ENCODE measurements at places on chromosomes 1 and 21.

GRCh38 chr21:23541571-23541970 is 2065.7 kb downstream of the MRPL39 start:
- DNase-seq = no peak

GRCh38 chr1:56808410-56808809 is 10.8 kb downstream of the FYB2 start:
- DNase-seq = no peak

DNA sequence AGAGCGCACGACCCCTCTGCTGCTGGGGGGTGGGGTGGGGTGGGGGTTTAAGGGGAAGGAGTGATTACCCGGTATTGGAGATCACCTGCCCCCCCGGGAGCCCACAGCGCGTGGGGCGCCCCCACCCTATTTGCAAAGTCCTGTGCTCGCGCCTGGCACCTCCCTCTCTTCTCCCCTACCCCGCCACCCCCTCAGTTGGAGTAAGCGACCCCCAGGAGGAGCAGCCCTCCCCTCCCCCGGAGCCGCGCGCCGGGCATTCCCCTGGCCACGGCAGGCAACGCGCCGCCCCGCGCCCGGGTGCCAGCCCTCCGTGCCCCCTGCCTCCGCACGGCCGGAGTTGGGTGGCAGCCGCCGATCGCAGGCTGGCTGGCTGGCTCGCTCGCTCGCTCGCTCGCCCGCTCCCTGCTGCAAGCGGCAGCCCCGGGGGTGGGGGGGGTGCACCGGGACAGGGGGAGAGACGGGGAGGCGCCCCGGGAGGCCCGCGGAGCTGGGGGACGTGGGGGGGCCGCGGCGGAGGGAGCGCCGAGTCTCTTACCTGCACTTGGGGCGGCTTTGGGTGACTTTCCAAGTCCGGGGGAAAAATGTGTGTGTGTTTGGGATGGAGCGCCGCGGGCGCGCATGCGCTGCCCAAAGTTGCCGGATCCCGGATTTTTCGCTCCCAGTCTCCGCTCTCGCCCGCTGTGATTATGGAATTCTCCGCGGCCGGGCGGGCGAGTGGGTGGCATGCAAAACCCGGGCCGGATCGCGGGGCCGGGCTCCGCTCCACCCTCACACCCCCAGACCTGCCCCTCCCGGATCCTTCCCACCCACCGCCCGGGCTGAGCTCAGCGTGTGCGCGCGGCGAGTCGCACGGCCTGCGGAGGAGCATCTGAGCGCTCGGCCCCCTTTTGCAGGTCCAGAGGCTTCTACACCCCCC is at the start of gene CASZ1:
CASZ1 (minus strand) TSS at position 618 of the 916 bp plus-strand sequence. CDS start 102,757 bp downstream, outside the sequence.
- DNase-seq = peak; percentile 87

DNA sequence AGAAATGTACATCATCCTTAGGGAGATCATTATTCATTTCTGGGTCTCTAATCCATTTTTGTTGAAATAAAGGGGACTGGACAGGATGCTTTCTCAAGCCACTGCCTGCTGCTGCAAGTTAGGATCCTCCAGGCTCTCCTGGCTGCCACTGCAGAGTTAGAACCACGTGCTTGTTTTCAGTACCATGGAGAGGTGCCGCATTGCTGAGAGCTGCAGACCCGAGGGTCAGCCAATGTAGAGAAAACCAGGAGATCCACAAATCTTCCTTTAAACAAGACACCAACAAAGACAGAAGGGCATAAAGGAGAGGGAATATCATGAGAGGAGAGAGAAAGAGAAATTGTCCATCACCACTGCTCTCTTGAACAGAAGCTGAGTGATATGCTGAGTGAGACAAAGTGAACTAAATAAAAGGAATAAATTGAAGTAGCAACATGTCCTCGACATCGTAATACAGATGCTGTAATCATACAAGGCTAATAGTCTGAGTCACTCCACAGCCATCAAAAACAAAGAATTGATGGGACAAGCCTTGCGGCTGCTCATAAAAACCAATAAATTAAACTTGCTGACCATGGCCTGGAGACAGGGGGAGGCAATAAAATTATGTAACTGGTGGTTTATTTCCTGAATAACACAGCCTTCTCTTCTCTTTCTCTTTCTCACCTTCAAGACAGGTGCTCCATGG is 255.7 kb downstream of the OMA1 start:
- no peak for DNase-seq

DNA sequence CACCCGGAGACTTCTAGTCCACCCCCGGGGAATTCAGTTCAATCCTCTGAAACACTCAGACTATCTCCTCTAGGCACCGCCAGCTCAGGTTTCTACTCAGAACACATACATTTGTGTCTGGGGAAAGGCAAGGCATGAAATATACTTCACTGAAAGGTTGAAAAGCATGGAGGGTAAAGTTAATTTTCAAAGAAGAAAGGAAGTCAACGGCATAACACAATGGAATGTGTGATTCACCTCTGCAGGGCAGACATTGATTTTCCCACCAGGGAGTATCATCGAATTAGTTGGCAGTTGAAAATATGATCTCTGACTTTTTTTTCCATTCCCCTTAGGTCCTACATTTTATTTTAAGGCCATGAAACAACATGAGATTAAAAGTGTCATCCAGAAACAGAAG is 669.4 kb downstream of the SMYD3 start:
- DNase-seq = no peak

DNA sequence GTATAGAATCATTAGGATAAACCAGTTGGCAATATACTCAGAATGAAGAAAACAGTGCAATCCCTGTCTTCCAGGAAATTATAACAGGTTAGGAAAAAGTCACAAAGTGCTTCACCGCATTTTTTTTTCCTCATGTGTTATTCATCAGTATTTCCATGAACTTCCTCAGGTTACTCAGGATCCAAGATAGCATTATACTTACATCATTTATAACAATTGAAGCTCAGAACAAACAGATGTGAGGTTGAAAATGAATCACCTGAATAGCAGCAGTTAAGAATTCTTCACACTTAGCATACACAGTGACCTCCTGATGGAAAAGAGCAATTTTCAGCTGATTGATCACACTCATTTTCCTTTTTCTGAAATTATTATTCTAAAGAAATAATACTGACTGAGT is 1040.7 kb upstream of the B3GALT2 start:
- DNase-seq = no peak

GRCh38 chr1:165954940-165955339 is 127.5 kb downstream of the UCK2 start:
- peak; percentile 92 for DNase-seq

- no peak for DNase-seq
Measured at GRCh38 chr1:196178083-196178635, 430.1 kb downstream of the KCNT2 start.

DNA sequence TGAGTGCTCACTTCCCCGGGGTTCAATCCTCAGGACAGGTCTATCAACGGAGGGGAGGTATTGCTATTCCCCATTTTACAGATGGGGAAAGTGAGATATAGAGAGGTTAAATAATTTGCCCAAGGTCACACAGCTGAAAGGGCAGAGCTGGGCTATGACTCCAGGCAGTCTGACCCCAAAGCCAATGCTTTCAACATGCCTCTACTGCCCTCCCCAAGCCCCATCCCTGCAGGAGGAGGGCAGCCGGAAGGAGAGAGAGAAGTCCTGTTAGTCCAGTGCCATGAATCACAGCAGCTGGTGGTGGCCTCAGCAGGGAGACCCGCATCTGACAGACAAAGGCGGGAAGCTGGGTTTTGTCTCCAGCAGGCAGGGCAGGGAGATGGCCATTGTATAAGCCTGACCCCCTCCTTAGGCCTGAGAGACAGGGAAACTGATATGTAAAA is 20.0 kb upstream of the CLIC4 start:
- DNase-seq = no peak

DNA sequence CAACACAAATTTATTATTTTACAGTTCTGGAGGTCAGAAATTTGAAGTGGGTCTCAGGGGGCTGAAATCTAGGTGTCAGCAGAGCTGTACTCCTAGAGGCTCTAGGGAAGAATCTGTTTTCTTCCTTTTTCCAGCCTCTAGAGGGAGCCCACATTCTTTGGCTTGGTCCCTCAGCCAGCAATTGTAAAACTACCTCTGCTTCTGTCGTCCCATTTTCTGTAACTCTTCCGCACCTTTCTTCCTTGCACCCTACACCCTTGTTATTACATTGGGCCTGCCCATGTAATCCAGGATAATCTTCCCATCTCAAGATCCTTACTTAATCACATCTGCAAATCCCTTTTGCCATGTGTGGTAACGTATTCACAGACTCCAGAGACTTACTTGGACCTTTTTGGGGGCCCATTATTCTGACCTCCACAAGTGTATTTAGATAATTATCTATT is 24.8 kb upstream of the THEM4 start:
- DNase-seq = no peak

- DNase-seq = no peak
Measured at GRCh38 chr1:226370144-226370923, 37.6 kb downstream of the PARP1 start.

GRCh38 chr1:77553568-77554291 is 128.7 kb downstream of the ZZZ3 start:
- DNase-seq = no peak

DNA sequence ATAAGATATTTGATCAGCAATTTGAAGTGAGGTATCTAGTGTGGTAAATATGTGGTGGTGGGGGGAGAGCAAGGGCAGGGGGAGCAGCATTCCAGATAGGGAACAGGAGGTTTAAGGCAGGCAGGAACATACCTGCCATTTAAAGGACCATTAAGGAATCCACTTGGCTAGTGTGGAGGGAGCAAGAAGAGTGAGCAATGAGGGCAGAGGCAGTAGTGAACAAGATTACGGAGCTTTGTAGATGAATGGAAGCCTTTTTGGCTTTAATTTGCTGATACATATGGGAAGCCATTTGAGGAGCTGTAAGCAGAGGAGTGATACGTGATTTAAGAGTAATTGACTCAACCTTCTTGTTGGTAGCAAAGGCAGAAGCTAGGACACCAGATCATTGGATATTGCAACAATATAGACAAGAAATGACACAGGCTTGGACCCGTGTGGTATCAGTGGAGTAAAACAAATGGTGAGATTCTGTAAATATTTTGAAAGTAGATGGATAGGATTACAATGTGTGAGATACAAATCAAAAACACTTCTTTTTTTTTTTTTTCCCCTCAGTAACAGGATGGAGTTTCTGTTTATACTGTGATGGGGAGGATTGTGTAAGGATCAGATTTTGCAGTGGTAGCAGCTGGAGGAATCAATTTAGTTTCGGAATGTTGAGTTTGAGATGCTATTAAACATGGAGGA is 73.8 kb upstream of the B3GALT2 start:
- no peak for DNase-seq

GRCh38 chr1:115651391-115651790 is 9.6 kb downstream of the VANGL1 start:
- no peak for DNase-seq

DNA sequence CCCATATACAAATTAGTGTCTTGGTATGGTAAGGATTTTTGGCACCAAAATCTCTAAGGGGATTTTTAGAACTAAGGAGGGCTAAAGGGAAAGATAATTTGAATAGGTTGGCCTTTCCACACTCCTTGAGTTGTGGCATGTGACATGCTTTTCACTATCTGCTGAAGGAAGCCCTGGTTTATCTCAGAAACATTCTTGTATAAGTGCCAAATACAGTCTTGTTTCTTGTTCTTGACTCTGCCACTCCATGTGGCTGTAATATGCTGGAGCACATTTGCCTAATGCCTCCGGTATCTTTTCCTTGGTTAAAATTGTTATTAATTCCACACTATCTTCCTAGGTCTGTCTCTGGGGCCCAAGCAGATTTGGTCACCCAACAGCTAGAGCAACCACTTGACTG is 457.0 kb downstream of the USP25 start:
- no peak for DNase-seq

- no peak for DNase-seq
Measured at GRCh38 chr1:187027253-187027652, 198.5 kb downstream of the PLA2G4A start.

DNA sequence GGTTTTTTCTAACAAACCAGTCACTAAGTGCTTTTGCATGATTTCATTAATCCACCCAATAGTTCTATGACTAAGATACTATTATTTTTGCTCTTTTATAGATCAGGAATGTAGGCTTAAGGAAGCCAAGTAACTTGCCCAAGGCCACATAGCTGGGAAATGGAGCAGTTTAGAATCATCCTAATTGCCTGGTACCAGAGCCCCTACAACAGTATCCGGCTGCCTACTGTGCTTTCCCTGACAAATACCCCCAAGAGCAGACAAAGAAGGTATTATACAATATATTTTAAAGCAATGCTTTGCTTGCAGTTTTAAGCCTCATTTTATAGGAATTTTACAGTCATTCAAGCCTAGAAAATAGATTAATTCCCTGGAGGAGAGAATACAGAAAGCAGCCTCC is 45.5 kb upstream of the RASAL2 start:
- DNase-seq = no peak

DNA sequence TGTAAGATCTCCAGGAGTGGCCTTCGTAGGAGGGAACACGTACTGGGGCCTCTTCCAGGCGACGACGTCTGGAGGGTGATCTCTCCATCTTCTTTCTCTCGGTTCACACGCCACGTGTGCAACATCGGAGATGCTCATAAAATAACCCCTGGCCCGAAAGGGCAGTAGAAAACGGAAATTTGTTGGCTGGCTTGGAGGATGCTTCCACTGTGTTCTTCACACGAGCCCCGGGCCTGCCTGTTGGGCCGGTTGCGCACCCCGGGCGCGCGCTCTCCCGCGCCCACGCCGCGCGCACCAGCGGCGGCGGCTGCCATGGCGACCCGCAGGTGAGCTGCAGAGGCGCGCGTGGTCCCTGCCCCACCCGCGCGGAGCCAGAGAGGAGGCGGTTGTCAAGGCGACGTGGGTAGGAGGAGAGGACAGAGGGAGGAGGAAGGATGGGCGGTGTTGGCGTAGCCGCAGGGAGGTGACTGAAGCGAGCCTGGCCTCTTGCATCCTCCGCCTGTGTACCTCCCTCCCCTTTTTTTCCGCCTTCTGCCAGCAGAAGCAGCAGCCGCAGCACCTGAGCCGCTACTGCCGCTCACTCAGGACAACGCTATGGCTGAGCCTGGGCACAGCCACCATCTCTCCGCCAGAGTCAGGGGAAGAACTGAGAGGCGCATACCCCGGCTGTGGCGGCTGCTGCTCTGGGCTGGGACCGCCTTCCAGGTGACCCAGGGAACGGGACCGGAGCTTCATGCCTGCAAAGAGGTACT is at the start of gene ELAPOR1:
ELAPOR1 (plus strand) TSS at position 526 of the 752 bp plus-strand sequence; CDS start at position 595, 69 bp downstream.
- DNase-seq = peak; percentile 14

DNA sequence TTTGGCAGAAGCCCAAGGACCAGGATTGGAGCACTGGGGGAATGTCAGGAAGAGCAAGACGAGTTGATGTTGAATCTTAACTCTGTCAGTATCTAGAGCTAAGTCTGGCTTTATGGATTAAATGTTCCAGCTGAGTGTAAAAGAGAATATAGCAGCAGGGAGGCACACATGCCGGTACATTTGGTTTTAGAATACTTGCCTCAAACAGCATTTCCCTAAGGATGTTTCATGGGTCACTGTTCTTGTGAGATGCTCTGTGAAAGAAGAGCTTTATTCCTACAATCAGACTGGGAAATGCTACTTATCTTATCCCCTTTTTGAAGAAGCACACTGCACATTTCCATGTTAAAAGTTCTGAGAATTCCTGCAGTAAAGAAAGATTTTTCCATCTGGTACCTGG is 440.3 kb upstream of the B3GALT2 start:
- DNase-seq = no peak

DNA sequence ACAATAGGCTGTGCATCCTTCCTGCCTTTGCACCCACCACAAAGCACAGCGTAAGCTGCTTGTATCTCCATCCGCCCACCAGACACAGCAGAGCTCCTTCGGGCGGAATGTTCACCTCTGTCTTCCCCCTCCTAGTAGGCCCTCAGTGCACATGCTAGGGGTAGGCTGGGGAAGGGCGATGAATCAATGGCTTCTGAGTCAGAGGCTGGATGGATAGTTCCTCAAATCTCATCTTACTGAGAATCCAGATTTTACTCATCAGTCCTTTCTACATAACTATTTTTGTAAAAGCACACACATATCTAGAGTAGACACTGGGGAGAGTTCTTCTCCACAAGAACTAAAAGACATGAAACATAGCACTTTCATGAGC is 73.8 kb downstream of the BCAR3 start:
- DNase-seq = no peak

Data from DMS 273 treated with DMSO at 0.1 percent for 48 hours (cell line).